ENCODE measurements at places on chromosomes 2 and 18. TPM values are rescaled to one million over a fixed set of nuclear protein-coding genes. Genes with fewer than 3 reads are reported as not detected.

Gene GAREM2
- 4.5 TPM for total RNA-seq

Gene KCNS3
- 2.4 TPM for total RNA-seq

Gene MAP2
- 61.2 TPM for total RNA-seq

Gene CTLA4
- total RNA-seq, result not detected

Gene SPRED2
- 7.8 TPM for total RNA-seq

Gene SLC66A2
- total RNA-seq, result 32.5 TPM
